ENCODE measurements at places on chromosomes 5 and 9.

GRCh38 chr9:6788162-6789016 is 30.6 kb downstream of the KDM4C start:
- ATAC-seq, result peak; percentile 89

GRCh38 chr9:77661566-77662085 is 13.5 kb upstream of the GNA14 start:
- ATAC-seq, result no peak

- ATAC-seq, result no peak
Observed at GRCh38 chr5:173924899-173925298, 36.8 kb downstream of the CPEB4 start.

DNA sequence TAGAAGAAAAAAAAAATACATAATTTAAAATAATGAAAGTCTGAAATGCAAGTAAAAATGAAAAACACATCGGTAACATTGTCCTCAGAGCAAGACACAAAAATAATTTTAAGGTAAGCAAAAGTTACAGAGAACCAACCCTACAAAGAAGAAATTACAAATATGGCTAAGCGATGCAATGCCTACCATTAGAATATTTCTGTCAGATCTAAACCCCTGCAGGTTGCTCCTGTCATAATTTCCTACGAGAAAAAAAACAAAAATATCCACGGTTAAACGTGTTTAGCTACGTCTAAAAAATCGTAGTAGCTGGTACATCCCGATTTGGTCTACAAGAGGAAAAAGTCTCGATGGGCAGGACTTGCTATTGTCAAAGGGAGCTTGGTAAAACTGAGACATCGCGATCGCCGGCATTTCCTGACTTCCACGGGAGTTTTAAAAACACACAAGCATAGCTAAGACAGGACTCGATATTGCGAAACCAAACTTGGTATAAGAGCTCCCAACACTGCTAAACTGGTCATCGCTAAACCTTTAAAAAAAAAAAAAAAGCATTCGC is 1.1 kb upstream of the ANXA2R start:
- peak; percentile 2 for ATAC-seq

DNA sequence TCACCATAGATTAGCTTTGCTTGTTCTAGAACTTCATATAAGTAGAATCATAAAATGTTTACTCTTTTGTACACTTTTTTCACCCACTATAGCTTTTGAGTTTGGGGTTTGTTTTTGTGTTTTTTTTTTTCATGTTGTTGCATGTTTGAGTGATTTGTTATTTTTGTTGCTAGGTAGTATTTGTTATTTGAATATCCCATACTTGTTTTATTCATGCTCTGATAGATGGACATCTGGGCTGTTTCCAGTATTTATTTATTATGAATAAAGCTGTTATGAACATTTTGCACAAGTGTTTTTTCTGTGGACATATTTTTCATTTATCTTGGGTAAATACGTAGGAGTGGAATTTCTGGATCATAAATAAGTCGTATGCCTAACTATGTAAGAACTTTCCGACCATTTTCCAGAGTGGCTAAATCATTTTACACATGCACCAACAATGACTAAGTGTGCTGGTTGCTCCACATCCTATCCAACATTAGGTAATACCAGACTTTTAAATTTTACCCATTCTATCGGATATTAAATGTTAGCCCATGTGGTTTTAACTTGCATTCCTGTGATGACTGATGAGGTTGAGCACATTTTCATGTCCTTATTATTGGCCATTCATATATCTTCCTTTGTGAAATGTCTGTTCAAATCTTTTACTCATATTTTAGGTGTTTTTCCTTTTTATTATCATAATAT is 69.1 kb upstream of the NR4A3 start:
- ATAC-seq, result peak; percentile 90

GRCh38 chr9:114348261-114348905 is 18.7 kb downstream of the ORM2 start:
- peak; percentile 3 for ATAC-seq

- ATAC-seq, result peak; percentile 45
Observed at GRCh38 chr9:125522328-125522725, 184.7 kb downstream of the MAPKAP1 start.

DNA sequence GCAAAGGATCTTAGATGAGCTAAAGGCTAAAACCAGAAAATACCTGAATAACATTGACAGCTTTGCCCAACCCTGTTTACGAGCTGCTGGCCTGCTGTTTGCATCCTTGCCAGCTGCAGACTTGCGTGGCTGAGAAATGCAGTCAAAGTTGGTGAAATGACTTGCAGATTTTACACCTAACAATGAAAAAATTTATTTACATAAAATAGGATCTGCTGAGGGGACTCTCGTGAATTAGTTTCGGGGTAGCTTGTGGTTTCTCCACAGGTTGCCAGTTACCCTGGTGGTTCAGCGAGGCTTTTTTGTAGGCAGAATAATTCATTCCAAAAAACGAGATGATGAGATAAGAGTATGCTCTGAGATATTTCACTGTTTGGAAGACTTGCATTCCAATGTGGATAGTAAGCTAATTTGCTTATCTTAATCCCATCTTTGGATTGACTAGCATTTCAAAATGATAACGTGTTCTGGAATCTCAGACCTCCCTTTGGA is 65.7 kb upstream of the FANCC start:
- peak; percentile 82 for ATAC-seq

DNA sequence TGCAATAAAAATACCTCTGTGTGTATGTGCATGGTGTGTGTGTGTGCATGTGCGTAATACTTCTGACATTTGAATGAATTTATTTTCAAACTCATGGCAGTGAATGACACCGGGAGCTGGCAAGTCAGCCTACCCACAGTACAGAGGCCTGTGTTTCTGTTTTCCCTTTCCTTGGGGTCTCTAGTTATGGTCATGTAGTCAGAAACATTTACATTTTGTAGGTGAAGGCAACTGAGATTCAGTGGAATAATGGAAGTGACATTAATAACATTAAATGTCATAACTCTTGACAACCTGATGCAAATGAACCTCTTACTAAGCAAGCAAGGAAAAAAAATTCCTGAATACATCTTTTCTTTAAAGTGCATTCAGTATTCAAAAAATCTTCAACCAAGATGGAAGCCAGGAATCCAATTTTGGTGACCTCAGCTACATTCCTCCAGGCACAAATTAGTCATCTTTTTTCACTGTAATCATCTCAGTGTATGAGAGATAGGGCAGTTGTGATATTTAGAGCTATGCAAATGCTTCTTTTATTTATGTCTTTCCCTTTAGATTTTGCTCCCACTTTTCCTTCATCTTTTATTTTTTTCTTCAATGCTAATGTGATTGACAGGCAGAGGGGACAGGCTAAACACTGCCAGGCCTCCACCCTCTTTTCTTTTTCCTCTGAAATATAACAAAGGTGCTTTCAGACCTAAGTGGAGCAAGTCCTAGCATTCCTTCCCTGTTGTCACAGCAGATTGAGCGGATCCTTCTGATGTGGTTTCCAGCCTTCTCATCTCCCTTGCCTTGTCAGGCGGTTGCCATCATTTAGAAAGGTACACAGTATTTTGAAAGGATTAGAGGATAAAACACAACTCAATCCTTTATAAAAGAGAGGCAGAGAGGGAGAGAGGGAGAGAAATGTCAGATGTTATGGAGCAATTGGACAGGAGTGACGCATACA is 569.8 kb upstream of the ADAMTS16 start:
- ATAC-seq, result no peak

DNA sequence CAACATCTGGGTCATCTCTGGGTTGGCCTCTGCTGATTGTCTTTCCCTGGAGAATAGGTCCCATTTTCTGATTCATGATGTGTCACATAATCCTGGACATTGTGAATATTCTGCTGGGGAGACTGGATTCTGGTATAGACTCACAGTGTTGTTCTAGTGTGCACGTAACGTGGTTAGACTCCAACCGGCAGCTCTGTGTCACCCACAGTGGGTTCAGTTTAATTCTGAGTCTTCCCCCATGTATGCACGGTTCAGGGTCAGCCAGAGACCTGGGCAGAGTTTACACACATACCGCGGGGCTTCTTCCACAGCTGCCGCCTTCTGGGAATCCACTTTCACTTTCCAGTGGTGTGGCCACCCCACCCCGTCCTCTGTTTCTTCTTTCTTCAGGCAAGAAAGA is 38.0 kb upstream of the LRRC14B start:
- no peak for ATAC-seq

- no peak for ATAC-seq
Observed at GRCh38 chr5:11547140-11547539, 357.1 kb downstream of the CTNND2 start.

- ATAC-seq, result peak; percentile 88
Observed at GRCh38 chr5:90293931-90294330, 115.6 kb downstream of the CETN3 start.

GRCh38 chr9:133050781-133051180 is 11.0 kb upstream of the CEL start:
- ATAC-seq, result no peak

DNA sequence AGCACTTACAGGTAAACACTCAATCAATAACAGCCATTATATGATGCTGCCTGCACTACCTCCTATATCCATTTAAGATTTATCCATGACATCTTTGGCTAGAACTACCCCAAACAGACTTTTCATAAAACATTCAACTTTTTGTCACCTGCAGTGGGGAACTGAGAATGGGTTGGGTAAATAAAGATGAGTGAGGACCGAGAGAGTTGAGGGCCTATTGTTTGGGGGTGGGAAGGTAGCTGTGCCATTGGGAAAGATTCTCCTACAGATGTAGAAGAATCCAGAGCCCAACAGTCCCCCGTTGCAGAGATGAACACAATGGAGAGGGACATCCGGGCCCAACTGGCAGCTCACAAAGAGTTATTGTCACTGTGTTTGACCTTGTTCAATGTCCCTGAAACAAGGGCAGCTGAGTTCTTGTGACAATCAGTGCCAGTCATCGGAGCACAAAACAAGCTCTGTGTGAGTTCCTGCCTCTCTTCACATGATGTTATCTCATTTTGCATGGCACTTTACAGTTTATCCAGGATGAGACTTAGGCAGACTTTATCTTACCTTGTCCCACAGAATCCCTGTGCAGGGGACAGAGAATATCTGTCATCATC is 11.5 kb upstream of the SLC31A2 start:
- ATAC-seq, result no peak

- no peak for ATAC-seq
Observed at GRCh38 chr5:133700251-133700650, 87.9 kb upstream of the FSTL4 start.

GRCh38 chr5:5666369-5666768 is 243.9 kb downstream of the ICE1 start:
- no peak for ATAC-seq

- peak; percentile 45 for ATAC-seq
Observed at GRCh38 chr5:37751227-37751626, 88.6 kb downstream of the GDNF start.

DNA sequence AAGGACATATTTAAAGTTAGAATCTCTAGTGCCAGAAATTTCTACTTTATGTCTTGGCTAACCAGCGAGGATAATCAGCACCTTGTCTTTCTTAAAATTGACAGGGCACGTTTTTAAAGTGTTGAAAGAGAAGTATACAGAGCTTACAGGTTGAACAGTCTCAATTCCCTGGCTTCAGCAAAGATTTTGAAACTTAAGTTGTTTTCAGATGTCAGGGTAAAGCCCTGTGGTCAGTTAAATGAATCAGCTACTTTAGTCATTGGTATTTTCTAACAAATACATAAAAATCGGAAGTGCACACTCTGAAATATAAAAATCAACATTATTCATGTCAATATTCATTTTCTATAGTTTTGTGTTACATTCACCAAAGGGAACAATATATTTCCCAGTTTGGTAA is 29.1 kb downstream of the SNCAIP start:
- ATAC-seq, result no peak

DNA sequence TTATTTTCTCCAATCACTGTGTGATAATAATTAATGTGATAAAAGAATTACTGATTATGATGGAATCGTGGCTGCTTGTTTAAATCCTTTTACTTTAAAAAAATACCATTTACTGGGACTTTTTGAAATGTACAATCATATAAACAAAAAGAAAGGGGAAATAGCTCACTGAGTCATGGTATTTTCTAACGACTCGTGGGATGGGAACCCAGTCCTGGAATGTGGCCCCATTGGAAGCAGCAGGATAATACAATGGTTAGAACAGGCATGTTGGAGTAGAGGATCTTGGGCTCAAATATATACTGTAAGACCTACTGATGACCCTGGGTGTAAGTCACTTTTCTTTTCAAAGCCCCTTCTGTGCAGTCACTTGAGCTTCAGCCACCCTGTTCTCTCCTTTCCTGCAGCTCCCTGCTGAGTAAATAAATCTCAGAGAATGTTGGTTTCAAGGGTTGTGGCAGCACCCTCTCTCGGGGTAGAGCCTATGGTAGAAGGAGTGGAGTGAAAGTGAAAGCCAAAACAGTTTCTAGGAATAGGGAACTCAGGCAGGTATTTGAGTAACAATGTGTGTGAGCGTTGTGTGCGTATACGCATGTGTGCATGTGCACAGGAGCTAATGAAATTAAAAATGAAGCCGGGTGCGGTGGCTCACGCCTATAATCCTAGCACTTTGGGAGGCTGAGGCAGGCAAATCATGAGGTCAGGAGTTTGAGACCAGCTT is 40.8 kb upstream of the LARP1 start:
- peak; percentile 25 for ATAC-seq

- no peak for ATAC-seq
Observed at GRCh38 chr9:127557998-127558546, 54.0 kb upstream of the STXBP1 start.

DNA sequence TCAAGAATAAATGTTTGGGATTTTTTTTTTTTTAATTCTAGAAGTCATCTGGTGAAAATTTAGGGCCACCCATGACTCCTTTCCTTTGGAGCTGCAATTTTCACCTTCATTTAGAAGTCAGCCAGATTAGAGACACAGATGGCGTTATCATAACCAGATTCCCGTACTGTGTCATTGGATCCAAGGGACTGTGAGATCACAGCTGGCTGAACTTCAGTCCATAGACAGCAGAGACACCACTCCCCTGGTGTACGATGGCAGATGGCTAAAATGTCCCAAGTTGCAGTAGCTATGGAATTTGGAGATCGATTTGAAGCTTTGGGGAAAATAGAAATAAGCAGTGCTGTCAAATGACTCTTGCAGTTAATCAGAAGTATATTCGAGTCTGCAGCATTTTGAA is 216.3 kb downstream of the RFK start:
- ATAC-seq, result no peak

- ATAC-seq, result no peak
Observed at GRCh38 chr5:157997991-157998504, 139.1 kb upstream of the CLINT1 start.

- no peak for ATAC-seq
Observed at GRCh38 chr9:966870-967269, 9.6 kb upstream of the DMRT3 start.

DNA sequence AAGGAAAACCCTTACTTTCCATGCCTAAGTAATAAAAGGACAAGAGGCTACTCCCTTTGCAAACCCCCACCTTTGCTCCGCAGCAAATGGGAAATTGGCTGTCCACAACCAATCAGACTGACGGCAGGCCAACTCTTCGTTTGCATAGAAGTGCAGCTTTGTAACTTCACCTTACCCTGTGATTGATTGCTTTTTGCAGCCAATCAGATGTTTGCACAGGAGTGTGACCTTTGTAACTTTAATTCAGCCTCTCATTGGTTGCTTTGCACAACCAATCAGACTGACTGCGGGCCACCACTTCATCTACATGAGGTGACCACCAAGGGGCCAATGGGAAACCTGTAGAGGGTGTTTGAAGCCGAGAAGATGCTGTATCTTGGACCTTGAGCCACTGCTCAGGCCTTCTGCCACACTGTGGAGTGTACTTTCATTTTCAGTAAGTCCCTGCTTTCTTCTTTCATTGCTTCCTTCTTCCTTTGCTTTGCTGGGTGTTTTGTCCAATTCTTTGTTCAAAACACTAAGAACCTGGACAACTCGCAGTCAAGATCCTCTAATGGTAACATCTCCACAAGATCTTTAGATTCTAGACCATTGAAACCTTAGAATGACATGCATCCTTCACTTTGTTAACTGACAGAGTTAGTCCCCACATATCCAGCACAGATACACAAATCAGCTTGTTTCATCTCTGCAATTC is 51.3 kb upstream of the FREM1 start:
- no peak for ATAC-seq

All from SK-N-SH treated with all-trans-retinoic acid at 6 μM for 48 hours (cell line).